Omental fat pad (tissue), 4 donors: ENCODE measurements at places on chromosomes 16 and 17.
A peak's percentile ranks its signal among the peaks of the same experiment; 100 is the strongest.

DNA sequence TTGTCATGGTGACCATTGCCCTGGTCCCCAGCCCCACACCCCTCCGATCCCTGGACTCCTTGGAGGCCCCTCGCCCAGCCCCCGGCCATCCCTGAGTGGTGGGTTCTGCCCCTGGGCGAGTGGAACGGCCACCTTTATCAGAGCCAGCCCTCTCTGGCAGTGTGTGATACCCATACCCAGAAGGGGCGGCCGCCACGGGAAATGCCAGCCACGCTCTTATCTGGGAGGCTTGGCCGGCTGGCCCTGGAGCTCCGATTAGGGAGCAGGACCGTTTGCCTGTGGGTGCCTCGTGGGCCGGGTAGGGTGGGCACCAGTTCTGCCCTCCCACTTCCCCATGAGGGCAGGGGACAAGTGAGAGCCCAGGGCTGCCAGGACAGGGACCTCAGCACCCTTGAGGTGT, 58.3 kb upstream of the ZC3H18 start:
- DNase-seq = no peak

DNA sequence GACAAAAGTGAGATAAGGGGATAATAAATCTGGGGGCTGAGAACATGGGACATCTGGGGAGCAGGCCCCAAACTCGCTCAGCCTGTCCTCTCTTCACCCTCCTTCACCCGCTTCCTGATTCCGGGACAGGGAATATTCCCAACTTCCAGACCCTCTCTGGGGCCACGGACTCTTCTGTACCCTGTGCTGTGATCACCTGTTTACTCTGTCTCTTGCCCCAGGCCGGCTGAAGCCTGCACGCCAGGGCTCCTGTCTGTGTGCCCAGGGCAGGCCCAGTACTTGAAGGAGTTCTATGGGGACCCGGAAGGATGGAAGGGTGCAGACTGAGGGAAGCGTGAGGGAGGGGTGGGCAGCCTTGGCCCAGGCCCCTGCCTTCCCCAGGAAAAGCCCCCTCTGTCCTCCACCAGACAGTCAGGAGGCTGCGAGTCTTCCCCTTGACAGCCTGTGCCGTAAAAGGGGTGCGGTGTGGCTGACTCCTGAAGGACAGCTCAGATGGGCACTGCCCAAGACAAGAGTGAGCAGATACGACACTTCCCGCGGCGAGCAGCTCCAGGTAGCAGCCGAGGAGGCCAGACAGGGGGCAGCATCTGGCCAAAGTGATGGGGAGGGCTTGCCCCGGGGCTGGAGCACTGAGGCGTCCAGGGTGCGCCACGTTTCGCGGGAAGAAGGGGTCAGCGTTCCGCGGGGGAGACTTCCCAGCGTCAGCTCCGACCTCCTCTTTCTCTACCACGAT, 1.0 kb upstream of the CCNF start:
- DNase-seq = no peak

GRCh38 chr17:44915862-44916780, 821 bp upstream of the GFAP start:
- DNase-seq = no peak

DNA sequence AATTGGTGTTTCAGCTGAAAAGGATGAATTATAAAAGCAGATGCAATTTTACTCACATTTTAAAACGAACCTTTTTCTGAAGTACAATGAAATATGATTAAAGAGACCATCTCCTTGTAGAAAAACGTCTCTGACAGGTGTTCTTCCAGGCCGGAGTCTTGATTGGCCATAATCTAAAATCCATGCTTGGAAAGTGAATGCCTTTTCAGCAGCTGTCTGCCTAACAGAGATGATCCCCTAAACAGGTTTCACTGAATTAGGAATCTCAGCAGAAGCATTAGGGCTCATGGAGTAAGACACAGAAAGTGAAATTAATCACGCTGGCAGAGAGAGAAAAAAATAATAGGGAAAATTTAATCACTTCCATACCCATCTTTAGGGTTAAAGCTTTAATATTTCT, 39.3 kb upstream of the IRX5 start:
- no peak for DNase-seq

- no peak for DNase-seq
These were observed 340.7 kb downstream of the SLC39A11 start for GRCh38 chr17:72751746-72752145.

GRCh38 chr17:47641202-47641601, 8.5 kb upstream of the KPNB1 start:
- DNase-seq = no peak

GRCh38 chr17:77798481-77798880, 160.0 kb upstream of the TNRC6C start:
- DNase-seq = no peak

GRCh38 chr17:41404024-41404671, 6.7 kb upstream of the KRT31 start:
- DNase-seq = no peak

DNA sequence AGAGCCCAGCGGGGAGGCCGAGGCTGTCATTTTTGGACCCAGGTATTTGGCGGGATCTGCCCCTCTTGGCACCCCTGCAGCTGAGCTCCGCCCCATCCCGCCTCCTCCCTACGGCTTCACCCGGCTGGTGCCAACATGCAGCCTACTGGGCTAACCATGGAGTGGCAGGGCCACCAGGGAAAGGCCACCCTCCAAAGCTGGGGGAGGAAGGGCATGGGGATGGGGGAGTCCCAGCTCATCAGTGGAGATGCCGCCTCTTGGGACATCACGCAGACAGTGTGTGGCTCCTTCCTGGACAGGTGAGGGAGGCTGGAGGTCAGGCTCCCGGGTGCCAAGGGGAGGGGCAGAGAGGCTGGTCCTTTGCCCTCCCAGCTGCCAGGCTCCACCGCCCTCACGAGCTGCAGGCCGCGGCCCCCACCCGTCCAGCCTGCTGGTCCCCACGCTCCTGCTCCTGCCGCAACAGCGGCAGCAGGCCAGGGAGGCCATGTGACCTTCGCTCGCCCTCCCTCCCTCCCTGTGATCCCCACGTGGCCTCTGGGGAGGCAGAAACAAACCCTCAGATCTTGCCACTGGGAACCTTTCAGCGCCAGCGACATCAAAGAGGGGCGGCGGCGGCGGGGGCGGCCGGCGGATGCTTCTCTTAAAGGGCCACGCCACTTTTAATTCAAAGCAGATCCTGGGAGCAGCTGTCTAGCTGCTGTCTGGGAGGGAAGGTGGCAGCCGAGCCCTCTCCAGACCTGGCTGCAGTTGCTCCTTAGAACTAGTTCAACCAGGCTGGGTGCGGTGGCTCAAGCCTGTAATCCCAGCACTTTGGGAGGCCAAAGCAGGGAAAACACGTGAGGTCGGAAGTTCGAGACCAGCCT, 6.8 kb upstream of the NOTUM start:
- DNase-seq = no peak

GRCh38 chr17:34356194-34356593, at the start of gene CCL13:
Gene CCL13, plus strand, starts transcription at chr17:34356480. Its CDS starts 47 bp downstream, at chr17:34356527.
- no peak for DNase-seq

DNA sequence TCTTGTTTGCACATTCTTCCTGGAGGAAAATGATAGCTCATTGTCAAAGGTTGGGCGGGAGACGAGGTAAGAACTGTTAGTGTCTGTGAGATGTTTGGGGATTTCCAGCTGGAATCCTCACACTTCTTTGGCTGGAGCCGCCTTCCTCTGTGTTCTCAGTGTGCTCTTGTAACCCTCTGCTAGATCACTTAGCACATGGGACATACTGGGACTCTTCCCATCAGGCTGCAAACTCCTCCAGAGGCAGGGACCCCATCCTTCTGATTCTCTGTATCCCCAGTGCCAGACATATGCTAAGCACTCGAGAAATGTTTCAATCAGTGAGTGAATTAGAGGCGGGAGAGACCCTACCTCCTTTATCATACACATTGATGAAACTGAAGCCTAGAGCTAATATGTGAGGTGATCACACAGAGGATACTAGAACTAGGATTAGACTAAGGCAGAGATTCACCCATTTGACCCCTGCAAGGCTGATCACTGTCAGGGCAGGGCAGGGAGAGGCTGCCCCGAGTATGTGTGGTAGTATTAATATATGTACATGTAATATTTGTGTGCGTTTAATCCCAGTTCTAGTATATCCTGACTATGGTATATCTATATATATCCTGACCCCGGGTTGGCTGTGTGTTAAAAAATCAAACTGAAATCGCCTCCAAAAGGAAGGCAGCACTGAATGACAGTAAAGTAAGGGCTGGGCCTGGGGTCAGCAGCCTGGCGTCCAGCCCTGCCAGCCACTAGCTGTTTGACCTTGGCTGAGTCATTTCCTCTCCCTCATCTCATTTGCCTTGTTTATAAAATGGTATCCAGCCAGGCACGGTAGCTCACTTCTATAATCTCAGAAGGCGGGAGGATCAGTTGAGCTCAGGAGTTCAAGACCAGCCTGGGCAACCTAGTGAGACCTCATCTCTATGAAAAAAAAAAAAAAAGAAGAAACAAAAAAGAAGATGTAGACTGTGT, 75.5 kb upstream of the TBX2 start:
- peak; percentile 3 for DNase-seq

- DNase-seq = peak; percentile 83
These were observed 7.9 kb downstream of the KDM6B start for GRCh38 chr17:7841915-7842379.

DNA sequence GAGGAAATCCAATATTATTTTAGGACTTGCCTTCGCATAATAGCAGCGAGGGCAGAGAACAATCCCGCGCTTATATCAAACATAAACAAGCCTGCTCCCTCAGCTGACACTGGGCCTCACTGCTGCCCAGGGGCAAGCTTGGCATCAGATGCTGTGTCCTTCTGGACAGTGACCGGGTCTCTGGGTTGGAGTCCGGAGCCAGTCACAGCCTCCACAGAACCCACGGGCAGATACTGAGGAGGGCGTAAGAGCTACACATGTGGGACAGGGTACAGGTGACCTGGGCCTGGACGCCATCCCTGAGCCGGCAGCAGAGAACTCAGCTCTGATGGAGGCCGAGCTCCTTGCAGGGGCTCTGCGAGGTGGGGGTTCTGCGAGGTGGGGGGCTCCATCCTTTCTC, 14.7 kb upstream of the ZNF469 start:
- DNase-seq = no peak
